Endodermal cell (in vitro differentiated cells): ENCODE measurements at places on chromosomes 16 and 17. TPM values are rescaled to one million over a fixed set of nuclear protein-coding genes. Genes with fewer than 3 reads are reported as not detected.

GRCh38 chr16:46961373-46962353, 11.8 kb downstream of the DNAJA2 start:
- no peaks in the 10 kb centered on the region for H3K4me1 ChIP-seq
- no peak overlapping the region for H3K4me3 ChIP-seq
- no peaks in the 10 kb centered on the region for H3K27me3 ChIP-seq

DNA sequence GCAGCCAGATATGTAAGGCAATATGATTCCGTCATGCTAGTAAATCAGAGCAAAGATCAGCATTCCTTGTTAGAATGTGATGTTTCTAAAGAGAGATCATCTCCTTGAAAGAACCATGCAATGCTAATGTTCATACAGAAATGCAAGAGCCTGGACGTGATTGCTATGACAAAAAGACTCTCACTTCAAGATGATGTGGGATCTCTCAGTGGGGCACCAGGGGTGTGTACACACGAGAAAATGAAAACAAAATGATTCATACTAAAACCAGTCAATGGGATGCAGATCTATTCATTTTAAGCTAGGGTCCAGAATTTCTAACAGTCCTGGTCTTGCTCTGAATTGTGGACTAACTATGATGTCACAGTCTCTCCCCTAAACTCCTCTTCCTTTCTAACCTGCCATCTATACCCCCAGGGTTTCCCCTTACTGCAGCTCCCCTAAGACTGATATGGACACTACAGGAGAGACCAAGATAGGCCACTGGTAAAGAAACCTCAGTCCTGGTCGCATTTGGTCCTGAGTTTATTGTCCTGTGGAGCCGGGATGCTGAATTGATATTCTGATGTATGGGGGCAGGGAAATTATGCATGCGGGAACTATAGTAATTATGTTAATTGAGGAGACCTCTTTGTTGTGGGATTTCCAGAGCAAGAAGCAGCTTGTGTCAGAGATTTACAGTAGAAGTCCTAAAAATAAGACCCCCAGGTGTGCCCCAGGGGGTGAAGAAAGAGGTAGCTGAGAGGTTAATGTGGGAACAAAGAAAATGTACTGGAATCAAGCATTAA, 179.0 kb downstream of the PMP22 start:
- DNase-seq = peak; percentile 40
- H3K27ac ChIP-seq = peak overlapping the region; percentile 87

- H3K27ac ChIP-seq = no peak overlapping the region
- H3K4me1 ChIP-seq = peaks cover 14% of the 10 kb centered on the region
- H3K4me3 ChIP-seq = no peak overlapping the region
- DNase-seq = no peak
Measured at GRCh38 chr17:73801455-73802100, 157.3 kb upstream of the SDK2 start.

GRCh38 chr17:20999044-20999573, 43.7 kb downstream of the USP22 start:
- no peak overlapping the region for H3K4me3 ChIP-seq
- peaks cover 59% of the 10 kb centered on the region for H3K36me3 ChIP-seq
- DNase-seq = peak; percentile 72

GRCh38 chr17:17304521-17304985, 1.4 kb downstream of the NT5M start:
- peaks cover 8% of the 10 kb centered on the region for H3K27me3 ChIP-seq
- H3K4me1 ChIP-seq = no peaks in the 10 kb centered on the region

DNA sequence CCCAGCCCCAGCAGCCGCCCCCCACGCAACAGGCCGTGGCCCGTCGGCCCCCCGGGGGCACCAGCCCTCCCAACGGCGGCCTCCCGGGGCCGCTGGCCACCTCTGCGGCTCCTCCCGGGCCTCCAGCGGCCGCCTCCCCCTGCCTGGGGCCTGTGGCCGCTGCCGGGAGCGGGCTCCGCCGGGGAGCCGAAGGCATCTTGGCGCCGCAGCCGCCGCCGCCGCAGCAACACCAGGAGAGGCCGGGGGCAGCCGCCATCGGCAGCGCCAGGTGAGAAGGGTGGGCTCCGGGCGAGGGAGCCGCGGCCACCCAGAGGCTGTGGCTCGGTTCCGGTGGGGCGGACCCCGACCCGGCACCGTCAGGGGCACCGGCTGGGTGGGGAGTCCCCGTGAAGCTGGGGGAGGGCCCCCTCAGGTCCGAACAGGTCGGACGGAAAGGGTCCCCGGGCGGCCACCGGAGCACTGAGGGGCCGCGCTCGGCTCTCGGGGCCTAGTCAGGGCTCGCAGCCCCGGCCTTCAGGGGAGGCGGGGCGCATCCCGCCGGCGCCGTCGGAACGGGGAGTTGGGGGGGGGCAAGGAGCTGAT, 583 bp downstream of the ATXN2L start:
- no peak for DNase-seq
- H3K4me1 ChIP-seq = no peaks in the 10 kb centered on the region
- H3K27me3 ChIP-seq = no peaks in the 10 kb centered on the region
- H3K4me3 ChIP-seq = peak overlapping the region; percentile 90
- H3K36me3 ChIP-seq = peaks cover 44% of the 10 kb centered on the region

- no peaks in the 10 kb centered on the region for H3K4me1 ChIP-seq
- no peaks in the 10 kb centered on the region for H3K27me3 ChIP-seq
- no peak for DNase-seq
- H3K36me3 ChIP-seq = peaks cover 37% of the 10 kb centered on the region
Measured at GRCh38 chr17:80219763-80220053, 425 bp downstream of the SGSH start.

DNA sequence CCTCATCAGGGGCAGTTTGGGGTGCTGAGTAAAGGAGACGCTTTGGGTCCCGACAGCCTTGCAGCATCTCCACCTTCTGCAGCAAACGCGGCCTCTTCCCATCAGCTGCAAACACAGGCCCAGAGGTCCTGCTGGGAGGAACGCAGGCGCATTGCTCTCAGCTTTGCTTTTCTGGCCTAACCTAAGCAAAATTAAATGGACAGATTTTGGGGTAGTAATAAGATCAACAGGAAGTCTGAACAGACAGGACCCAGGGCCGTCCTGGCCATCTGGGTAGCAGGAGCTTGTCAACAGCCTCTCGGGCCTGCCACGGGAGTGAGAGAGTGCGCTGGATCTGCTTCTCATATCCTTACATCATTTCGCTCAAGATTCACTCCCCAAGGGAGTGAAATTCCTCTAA, 7.2 kb downstream of the NUBP1 start:
- peaks cover 26% of the 10 kb centered on the region for H3K36me3 ChIP-seq
- no peak overlapping the region for H3K4me3 ChIP-seq
- H3K4me1 ChIP-seq = no peaks in the 10 kb centered on the region
- no peak for DNase-seq
- no peaks in the 10 kb centered on the region for H3K27me3 ChIP-seq

GRCh38 chr17:38602956-38603785, 2.6 kb downstream of the SRCIN1 start:
- H3K4me1 ChIP-seq = peaks cover 23% of the 10 kb centered on the region
- H3K27me3 ChIP-seq = peaks cover 21% of the 10 kb centered on the region
- DNase-seq = peak; percentile 65
- H3K36me3 ChIP-seq = no peaks in the 10 kb centered on the region

GRCh38 chr16:15900901-15901500, 12.6 kb upstream of the CEP20 start:
- H3K27me3 ChIP-seq = no peaks in the 10 kb centered on the region
- H3K27ac ChIP-seq = no peak overlapping the region
- H3K36me3 ChIP-seq = no peaks in the 10 kb centered on the region
- DNase-seq = no peak
- no peaks in the 10 kb centered on the region for H3K4me1 ChIP-seq

Gene ITGB4
- total RNA-seq = 3.4 to 8.2 TPM (median 5.1 TPM) in 3 replicates

Gene POLDIP2
- 71.3 and 72.1 TPM in 2 replicates for total RNA-seq

Gene ADAM11
- total RNA-seq = 3.1 to 5.0 TPM (median 3.5 TPM) in 3 replicates

Gene PRKCA
- 8.7 and 9.4 TPM in 2 replicates for total RNA-seq

Gene ITGAL
- not detected in 2 replicates for total RNA-seq

Gene DNAJC7
- total RNA-seq = 110 and 112 TPM in 2 replicates

Gene HOXB13
- total RNA-seq = not detected in 2 replicates
